ENCODE measurements at places on chromosomes 7 and 10.

DNA sequence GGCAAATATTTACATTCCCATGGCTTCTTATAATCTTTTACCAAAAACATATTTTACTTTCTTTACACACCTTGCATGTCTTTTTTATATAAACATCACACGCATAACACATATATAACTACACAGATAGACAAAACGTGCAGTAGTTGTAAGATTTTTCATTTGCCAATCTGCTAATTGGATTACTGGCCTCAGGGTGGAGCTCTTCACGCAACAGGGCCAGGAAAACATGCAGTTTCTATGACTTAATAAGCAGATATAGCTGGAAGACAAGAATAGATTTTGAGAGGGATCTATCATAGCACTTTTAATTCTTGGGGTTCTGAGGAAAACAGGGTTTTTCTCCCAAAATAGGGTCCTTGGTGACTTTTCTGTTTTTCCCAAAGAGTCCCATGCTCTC, 12.7 kb downstream of the ACADSB start:
- DNase-seq = no peak

DNA sequence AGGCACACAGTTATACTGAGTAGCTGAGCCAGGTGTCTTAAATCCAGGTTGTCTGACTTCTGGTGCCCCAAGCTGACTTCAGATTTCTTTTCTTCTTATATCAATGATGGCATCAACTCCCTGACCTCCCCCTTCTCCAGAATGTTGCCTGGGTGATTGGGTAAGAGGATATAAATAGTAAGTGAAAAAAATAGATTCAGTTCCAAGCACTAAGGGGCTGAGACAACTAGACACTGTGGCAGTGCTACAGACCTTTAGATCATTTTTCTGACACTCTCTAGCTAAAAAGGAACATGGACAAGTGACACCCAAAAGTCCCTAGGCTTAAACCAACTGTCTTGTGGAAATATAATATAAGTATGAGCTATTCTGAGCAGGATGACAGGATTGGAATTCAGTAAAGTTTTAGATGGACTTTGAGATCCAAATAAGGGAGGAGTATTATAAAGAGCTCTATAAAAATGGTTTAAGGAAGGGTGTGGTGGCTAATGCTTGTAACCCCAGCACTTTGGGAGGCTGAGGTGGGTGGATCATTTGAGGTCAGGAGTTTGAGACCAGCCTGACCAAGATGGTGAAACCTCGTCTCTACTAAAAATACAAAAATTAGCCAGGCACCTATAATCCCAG, 589.1 kb upstream of the GALNT17 start:
- no peak for DNase-seq

GRCh38 chr7:1368682-1369571, 90.3 kb downstream of the MICALL2 start:
- DNase-seq = peak; percentile 97

DNA sequence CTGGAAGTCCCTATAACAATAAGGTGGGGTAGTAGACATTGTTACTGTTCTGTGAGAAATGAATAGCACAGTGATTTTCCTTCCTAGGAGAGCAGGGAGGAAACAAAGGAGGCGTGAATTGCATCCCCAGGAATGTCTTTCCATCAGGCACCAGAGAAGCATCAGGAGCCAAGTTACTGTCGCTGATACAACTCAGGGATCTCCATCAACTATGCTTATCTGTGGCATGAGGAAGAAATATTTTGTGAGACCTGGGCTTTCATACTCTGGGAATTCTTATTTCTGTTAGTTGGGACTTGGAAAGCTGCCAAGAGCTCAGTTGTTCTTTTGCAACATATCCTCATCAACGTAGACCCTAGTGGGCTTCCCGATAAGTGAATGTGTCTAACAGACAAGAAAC, 622.3 kb downstream of the SUGCT start:
- no peak for DNase-seq

DNA sequence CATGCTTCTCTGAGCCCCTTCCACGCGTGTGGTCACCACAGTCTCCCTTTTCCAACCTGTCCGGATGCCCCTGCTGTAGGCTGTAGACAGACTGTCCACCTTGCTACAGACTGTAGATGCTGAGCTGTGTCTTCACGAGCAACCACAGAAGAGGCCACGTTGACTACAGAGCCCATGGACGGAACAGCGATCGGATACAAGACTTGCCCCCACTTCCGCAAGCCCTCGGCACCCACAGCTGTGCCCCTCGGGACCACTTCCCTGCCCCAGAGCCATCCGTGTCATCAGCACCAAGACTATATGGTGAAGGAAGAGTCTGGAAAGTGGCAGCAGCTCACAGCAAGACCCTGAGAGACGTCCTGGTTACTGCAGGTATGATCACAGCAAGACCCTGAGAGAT, 491.4 kb downstream of the DNAJB6 start:
- DNase-seq = no peak

DNA sequence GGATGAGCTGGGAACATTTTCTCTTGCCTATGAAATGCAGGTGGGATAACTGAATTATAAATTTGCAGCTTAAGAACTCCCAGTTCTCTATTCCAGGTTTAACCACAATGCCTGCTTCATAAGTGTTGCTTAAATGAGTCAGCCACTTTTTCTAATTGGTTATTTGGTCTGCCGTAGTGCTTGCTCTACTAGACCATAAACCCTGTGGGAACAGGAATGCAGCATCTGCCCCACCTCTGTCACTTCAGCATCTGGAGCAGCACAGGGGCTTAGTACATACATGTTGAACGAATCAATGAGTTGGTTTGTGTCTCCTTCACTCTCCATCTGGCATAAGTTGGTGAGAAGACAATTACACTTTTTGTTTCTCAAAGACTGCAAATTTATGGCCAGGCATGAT, 95.2 kb upstream of the PTER start:
- DNase-seq = no peak
